ENCODE measurements at places on chromosomes 12 and 14. TPM values are rescaled to one million over a fixed set of nuclear protein-coding genes. Genes with fewer than 3 reads are reported as not detected.

SLC38A6 gene
- total RNA-seq = 10.1 TPM

PCED1B gene
- 58.7 TPM for total RNA-seq

COCH gene
- 0.33 TPM for total RNA-seq

KRT73 gene
- 8.2 TPM for total RNA-seq

RARG gene
- 58.3 TPM for total RNA-seq

DNA sequence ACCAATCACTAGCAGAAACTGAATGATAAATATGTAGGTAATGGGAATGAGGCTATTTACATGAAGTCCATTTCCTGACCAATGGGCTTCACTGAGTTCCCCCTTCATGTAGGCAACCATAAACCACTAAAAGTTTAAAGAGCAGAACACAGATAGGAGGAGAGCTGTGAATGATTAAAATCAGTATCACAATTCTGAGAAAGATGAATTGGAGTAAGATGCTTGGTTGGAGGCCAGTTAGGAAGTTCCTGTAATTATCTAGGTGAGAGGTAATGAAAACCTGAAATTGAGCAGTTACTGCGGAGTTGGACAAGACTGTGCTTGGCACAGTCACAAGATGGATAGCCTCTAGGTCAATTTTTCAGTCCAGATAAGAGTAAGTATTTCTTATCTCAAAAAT, 56.6 kb downstream of the GALNT4 start:
- no peak for DNase-seq

- no peak for DNase-seq
Observed at GRCh38 chr12:45827974-45828373, 98.5 kb downstream of the ARID2 start.

GRCh38 chr12:69694123-69694522, 5.0 kb downstream of the BEST3 start:
- DNase-seq = no peak

DNA sequence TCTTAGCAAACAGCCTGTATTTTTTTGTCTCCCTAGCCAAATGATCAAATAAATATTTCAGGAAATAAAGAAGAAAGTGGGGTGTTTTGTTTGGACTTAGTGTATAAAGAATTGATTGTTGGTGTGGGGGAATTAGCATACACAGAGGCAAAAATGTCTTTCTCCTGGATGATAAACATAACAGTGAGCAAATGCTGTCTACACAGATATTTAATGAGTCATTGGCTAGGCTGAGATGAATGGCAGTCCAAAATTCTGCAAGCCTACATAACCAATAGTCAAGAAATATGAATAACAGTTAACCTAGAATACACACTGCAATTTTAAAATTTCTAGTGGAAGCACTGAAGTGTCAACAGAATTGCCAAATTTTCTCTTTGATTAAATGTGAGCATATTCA, 35.8 kb downstream of the MYF5 start:
- DNase-seq = no peak

DNA sequence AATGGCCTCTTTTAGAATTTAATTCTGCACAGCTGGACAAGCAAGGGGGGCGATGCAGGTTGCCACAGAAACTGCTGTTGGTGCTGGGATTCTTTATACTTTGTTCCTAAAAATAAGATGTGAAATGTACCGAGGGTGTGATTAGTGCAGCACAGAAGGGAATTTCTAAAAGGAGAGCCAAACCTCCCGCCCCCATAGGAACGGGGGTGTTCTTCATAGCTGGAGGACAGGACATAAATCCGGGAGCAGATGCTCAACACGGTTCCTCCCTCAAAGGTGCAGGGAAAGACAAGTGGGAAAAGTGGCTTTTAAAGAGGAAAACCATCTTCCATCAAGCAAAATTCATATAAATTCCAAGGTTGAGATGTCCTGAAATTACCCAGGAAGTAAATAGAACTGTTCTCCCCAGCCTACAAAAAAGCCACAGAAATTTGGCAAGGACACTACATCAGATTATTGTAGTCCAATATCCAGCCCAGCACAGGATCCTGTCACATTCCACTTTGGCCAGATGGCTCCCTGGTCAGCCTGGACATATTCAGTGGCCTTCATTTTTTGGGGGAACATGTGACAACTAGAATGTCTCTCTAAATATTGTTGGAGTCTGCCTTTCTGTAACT, 51.4 kb upstream of the TMX1 start:
- no peak for DNase-seq

- DNase-seq = no peak
Observed at GRCh38 chr12:101685092-101685491, 12.3 kb upstream of the CHPT1 start.

GRCh38 chr14:85483037-85483436, 46.9 kb upstream of the FLRT2 start:
- DNase-seq = no peak

GRCh38 chr12:23230899-23231298, 605.9 kb downstream of the ETNK1 start:
- DNase-seq = no peak

DNA sequence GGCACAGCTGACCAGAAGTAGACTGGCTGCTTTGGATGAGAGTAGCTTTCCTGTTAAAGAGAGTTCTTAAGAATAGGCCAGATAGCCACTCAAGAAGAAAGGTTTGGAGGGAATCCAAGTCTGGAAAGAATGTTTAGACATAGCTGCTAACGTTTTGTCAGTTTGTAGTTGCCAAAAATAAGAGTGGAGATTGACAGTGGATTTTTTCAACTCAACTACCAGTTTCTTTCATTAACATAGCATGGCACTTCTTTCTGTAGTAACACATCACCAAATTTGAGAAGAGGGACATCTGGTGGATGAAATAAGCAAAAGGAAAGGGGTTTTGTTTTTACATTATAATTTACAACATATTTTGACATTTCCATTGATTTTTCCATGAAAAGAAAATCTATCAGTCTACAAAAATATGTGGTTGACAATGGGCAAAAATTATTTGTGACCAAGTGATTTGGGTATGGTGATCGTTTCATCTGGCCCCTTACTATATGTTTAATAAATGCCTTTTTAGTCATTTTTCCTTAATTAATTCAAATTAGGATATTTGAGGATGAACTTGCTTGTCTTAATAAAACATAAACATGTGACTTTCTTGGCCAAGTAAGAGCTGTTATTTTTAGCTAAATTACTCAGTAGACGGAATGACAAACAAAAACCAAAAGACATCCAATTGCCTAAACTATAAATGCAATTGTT, 71.1 kb downstream of the PTPRR start:
- no peak for DNase-seq

DNA sequence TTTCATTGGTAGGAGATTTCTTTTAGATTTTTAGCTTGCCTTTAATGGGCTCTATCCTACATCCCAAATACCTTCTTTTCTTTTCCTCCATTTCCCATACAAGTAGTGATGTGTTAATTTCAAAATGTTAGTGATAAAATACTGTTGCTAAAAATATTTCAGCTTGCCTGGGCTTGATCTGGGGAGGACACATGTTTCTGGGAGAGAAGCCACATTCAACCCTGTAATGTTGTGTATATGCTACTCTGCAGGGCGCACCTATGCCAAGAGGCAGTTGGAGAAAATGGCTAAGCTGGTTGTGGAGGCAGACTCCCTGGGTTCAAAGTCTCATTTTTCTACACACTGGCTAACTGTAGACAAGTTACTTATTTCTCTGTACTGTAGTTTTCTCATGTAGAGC, 26.3 kb downstream of the FLRT2 start:
- no peak for DNase-seq

DNA sequence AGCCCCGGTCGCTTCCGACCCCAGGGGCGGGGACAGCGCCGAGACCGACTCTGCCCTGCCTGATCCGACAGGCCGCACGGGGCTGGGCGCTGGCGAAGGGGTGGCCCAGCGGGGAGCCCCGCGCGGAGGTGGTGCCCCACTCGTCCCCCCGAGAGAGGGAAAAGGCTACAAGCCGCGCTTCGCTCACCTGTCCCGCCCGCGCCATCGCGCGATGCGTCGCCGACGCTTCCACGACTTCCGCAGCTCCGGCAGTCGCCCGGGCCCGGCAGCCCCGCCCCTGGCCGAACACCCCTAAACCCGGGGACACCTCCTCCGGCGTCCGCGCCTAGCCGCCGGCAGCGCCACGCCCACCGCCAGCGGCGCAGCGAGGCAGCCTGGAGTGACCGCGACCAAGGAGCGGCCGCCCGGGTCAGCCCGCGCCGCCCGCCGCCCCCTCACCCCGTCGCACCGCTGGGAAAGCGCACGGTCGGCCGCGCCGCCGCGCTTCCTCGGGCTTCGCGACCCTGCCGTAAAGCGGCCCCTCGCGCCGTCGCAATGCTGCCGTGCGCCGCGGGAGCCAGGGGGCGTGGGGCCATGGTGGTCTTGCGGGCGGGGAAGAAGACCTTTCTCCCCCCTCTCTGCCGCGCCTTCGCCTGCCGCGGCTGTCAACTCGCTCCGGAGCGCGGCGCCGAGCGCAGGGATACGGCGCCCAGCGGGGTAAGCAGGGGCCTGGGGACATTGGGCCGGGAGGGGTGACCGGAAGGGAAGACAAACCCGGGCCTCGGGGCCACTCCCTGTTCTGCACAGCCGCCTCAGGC, at the start of the genes BAG5 and COA8:
BAG5 (minus strand) TSS at position 229 of the 797 bp plus-strand sequence. CDS start 1,493 bp downstream, outside the sequence.
COA8 (plus strand) TSS at position 532 of the 797 bp plus-strand sequence; CDS start at position 574, 42 bp downstream.
- DNase-seq = peak; percentile 88

DNA sequence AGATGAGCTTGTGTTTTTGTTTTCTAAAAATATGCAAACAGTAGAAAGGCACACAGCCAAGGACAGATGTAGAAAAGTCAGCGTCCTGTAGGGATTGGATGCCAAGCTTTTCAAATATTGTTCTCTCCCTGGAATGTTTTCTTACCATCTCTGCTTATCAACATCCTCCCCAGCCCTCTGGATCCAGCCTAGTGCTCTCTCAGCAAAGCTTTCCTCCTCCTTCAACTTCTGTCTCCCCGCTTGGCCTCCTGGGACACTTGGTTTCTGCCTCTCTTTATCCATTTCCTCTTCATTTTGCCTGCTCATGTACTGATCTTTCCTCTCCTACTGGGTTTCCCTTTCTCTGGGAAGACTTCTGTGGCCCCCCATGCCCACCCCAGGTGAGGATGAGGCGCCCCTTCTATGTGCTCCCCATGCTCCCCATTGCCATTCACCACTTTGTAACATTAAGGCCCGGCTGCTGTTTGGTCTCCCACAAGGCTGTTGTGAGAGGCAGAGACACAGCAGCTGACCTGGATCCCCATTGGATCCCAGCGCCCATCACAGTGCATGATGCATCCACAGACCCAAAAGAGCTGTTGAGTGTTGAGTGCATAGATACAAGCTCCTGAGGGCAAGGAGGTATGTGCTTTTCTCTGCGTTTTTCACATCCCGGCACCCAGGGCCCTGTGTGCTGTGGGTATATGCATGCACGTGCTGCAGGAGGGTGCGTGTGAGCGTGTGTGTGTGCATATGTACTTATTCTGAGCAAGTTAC, 38.2 kb downstream of the EVL start:
- no peak for DNase-seq

GRCh38 chr14:99177886-99178835, 93.8 kb downstream of the BCL11B start:
- DNase-seq = no peak

GRCh38 chr14:23528555-23528954, 23.0 kb downstream of the ZFHX2 start:
- no peak for DNase-seq

DNA sequence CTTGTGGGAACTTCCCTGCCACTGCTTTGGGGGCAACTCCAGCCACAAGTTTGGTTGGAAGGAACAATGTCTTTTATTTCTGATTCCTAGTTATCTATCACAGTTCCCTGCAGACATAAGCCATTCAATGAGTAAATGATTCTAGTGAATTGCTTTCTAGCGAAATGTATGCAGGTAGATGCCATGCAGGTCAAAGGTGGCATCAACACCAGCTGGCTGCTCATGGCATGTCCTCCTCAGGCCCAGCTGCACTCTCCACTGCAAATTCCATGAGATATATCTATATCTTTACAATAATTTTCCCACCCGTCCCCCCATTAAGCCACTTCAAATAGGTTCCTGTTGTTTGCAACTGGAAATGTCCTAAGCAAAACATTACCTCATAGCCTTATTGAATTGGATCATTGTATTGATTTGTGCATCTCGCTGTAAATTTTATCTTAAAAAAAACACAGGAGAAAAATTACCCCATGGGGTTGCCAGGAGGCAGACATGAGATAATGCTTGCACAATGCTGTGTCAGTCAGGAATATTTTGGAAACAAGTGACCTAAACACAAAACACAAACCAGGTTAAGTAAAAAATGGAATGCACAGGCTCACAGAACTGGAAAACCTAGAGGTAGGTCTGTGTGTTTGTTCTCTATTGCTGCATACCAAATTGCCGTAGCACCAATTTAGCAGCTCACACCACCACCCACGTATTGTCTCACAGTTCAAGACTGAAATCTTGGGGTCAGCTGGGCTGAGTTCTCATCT, 32.8 kb upstream of the TXNRD1 start:
- no peak for DNase-seq

DNA sequence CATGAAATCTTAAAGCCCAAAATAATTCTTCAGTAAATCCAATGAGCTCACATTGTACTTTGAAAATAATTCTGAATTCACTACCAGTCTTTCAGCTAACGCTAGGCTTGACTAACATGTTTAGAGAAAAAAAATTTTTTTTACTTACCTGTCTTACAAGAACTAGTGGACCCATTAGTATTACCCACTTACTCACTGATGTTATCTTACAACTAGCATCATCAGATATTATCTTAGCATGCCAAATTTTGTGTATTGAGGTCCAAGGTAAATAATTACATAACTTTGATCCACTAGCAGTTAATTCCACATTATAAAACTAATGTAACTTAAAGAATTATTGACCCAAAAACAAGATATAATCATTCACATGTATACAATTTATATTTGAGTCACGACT, 62.7 kb downstream of the SLC41A2 start:
- DNase-seq = no peak
